Sigmoid colon (tissue), 7 donors: ENCODE measurements at places on chromosomes 6 and 20. TPM values are rescaled to one million over a fixed set of nuclear protein-coding genes. Genes with fewer than 3 reads are reported as not detected.

Gene TRIM31
- not detected for total RNA-seq

Gene DPPA5
- not detected for total RNA-seq

Gene C20orf202
- not detected for total RNA-seq

Gene ZNF334
- total RNA-seq: 6.6 TPM

GRCh38 chr6:51788121-51788520, 299.3 kb downstream of the PKHD1 start:
- DNase-seq: no peak

GRCh38 chr6:41470331-41471063, 75.7 kb upstream of the FOXP4 start:
- DNase-seq: peak; percentile 80

DNA sequence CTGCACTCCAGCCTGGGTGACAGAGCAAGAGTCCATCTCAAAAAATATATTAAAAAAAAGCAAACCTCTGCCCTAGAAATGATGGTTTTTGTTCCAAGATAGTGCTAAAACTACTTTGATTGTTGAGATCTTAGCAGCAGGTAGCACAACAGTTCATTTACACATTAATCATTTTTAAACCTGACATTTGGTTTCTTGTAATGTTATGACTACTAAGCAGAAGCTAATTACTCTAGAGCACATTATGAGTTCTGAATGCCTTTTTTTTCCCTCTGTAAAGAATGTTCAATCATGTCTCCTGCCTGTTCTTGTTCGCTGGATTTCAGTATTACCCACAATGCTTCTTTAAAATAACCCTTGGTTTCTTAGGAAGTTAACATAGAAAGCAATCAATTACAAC, 24.7 kb upstream of the PHF3 start:
- no peak for DNase-seq

- DNase-seq: no peak
These were observed 37.6 kb downstream of the STK35 start for GRCh38 chr20:2139250-2139649.

- no peak for DNase-seq
These were observed 116.7 kb downstream of the JPH2 start for GRCh38 chr20:44070139-44070900.

DNA sequence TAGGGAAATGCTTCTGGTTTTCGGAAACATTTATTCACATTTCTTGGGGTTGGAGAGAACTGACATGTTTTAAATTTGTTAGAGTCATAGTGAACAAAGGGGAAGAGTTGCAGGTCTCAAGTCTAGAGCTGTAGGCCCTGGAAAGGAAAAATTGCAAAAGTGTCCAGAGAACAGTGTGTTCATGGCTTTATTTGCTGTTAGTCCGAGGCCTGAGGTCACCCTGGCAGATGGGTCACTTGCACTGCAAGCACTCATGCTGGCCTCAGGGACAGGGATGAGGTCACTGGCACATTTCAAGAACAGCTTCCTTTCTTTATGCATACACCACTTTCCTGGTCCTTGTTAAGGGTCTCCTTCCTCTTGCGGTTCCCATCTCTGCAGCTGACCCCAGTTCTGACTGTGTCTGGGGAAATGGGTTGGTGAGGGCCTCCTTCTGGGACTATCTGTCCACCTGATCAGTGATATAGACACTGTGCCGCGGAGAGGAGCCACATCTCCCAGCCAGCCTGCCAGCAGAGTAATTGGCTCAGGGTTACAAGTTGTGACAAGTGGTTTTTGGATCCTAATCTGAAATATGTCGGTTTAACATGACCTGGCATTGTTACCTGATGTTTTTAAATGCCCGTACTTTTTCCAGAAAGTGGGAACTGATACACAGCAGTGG, 194.0 kb downstream of the EYA4 start:
- DNase-seq: no peak
